ENCODE measurements at places on chromosomes 3 and 15. TPM values are rescaled to one million over a fixed set of nuclear protein-coding genes. Genes with fewer than 3 reads are reported as not detected.

GRCh38 chr3:66195347-66195783 is 25.4 kb upstream of the SLC25A26 start:
- no peak for DNase-seq
- H3K4me1 ChIP-seq = no peaks in the 10 kb centered on the region
- H3K4me3 ChIP-seq = no peak overlapping the region

GRCh38 chr15:80608688-80609087 is 86.4 kb upstream of the ABHD17C start:
- H3K27me3 ChIP-seq = peaks cover 6% of the 10 kb centered on the region
- no peaks in the 10 kb centered on the region for H3K4me1 ChIP-seq
- H3K36me3 ChIP-seq = no peaks in the 10 kb centered on the region
- DNase-seq = no peak
- no peak overlapping the region for H3K4me3 ChIP-seq

GRCh38 chr3:2921903-2922302 is 188.3 kb downstream of the IL5RA start:
- DNase-seq = no peak
- H3K4me3 ChIP-seq = no peak overlapping the region
- no peaks in the 10 kb centered on the region for H3K4me1 ChIP-seq
- H3K36me3 ChIP-seq = no peaks in the 10 kb centered on the region

DNA sequence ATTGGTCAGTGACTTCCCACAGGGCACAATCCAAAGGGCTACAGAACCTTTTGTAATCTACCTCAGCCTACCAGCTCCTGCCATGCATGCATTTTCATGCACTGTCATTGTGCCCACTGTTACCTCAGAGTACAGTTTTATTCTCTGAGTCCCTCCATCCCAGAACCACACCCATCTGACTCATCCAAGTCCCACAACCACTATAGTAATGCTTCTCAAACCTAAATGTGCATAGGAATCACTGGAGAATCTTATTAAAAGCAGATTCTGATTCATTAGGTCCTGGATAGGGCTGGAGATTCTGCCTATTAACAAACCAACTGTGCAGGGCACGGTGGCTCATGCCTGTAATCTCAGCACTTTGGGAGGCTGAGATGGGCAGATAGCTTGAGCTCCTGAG is 3.7 kb upstream of the B3GALNT1 start:
- H3K36me3 ChIP-seq = no peaks in the 10 kb centered on the region
- DNase-seq = no peak
- H3K27ac ChIP-seq = no peak overlapping the region
- H3K27me3 ChIP-seq = peaks cover 26% of the 10 kb centered on the region

GRCh38 chr3:157491136-157491535 is 12.1 kb downstream of the VEPH1 start:
- H3K4me3 ChIP-seq = no peak overlapping the region
- peaks cover 18% of the 10 kb centered on the region for H3K27me3 ChIP-seq
- H3K36me3 ChIP-seq = no peaks in the 10 kb centered on the region

- H3K4me3 ChIP-seq = no peak overlapping the region
- peaks cover 5% of the 10 kb centered on the region for H3K36me3 ChIP-seq
- H3K4me1 ChIP-seq = peaks cover 41% of the 10 kb centered on the region
- no peak for DNase-seq
Measured at GRCh38 chr3:59440285-59441028, 390.6 kb upstream of the CFAP20DC start.

DNA sequence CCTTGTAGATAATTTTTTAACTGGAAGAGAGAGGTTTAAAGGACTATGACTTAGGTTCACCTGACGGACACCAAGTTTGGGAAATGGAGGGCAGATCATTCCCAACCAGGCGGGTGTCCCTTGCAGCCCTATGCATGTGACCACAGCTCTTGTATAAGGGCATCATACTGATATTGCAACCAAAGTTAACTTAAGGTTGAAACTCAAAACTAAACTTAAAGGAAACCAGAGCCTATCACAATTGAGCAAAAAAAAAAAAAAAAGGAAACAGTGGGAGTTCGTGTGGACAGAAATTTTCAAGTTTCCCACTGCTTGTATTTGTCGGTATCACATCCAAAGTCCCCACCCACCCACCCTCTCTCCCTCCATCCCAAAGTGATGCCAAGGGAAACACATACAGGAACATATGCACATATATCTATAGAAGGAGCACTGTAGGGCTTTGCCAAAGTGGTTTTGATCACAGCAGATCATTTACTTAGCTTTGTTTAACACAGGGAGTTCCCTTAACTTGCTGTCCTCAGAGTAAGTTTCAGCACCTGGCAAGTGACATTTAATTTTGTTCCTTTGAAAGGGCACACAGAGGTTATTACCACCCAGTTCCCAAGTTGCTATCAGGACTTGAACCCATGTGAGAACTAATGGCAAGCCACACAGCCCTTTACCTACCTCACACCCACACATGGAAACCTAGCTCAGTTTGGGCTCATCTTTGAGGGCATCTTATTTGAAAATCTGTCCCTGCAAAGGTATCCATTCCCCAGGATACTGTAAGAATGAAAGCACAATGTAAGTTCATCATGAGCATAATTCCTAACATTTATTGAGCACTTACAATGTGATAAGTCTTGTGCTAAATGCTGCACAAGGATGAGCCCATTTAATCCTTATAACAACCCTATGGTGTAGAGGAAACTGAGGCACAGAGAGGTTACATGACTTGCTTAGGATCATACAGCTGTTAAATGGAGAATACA is 204.5 kb upstream of the CMC1 start:
- DNase-seq = no peak
- peak overlapping the region; percentile 19 for H3K27ac ChIP-seq
- no peak overlapping the region for H3K4me3 ChIP-seq
- peaks cover 23% of the 10 kb centered on the region for H3K4me1 ChIP-seq

- no peak for DNase-seq
- H3K4me1 ChIP-seq = no peaks in the 10 kb centered on the region
- H3K27me3 ChIP-seq = peaks cover 9% of the 10 kb centered on the region
- H3K27ac ChIP-seq = no peak overlapping the region
- no peak overlapping the region for H3K4me3 ChIP-seq
- no peaks in the 10 kb centered on the region for H3K36me3 ChIP-seq
Measured at GRCh38 chr15:93249623-93250022, 160.6 kb upstream of the RGMA start.

The RBP2 gene
- total RNA-seq = not detected

The USP13 gene
- 11.1 TPM for total RNA-seq

The AHSG gene
- 0.16 TPM for total RNA-seq

The GASK1A gene
- total RNA-seq = not detected

The HIGD2B gene
- total RNA-seq = not detected
